GM12891 (cell line): ENCODE measurements at places on chromosomes 6 and 20.

- DNase-seq = peak; percentile 5
Observed at GRCh38 chr6:49551866-49552129, 1.3 kb downstream of the C6orf141 start.

DNA sequence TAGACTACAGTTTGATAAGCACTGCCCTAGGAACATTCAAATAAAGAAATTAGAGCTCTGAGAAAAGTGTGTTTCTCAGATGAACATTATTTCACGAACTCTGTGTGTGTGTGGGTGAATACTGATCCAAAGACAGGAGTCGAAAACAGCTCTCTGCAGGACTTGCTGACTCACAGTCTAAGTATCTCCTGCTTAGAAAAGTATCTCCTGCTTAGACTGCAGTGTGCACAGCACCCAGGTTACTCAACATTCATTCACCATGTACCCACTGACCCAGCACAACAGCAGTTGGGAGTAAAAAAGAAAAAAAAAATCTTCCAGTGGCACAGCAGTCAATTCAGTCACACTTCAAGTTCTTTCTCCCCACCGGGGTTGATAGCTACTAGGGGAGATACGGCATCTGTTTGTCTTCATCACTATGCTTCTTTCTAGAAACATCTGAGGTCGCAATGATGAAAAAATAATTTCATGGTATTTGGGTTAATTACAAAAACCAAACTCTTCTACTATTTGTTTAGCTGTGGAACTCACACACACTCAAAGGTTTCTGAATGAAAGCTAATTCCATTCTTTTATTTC, 48.0 kb downstream of the GCLC start:
- no peak for DNase-seq

GRCh38 chr6:170286246-170286933, 4.5 kb downstream of the DLL1 start:
- no peak for DNase-seq

GRCh38 chr20:23528867-23529431, 38.0 kb downstream of the CST8 start:
- DNase-seq = no peak

DNA sequence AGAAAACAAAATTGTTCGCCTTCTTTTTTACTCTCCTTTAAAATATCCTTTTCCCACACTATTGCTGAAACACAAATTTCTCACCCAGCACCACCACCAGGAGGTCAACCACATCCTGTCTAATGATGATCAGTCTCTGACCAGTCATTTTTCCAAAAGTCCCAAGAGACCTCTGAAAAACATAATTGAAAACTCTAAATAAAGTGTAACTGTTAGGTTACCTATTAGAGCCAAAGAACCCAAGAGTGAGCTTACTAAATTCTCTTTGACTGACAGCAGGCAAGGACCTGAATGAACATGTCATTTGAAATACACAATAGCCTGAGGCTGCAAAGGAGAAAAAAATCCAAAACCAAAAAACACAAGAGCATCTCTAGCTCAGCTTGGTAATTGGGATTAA, 735.4 kb downstream of the CBLN4 start:
- no peak for DNase-seq

GRCh38 chr6:167047554-167047953, 48.4 kb downstream of the CEP43 start:
- no peak for DNase-seq

- DNase-seq = no peak
Observed at GRCh38 chr6:31655349-31656237, at the start of gene APOM. Gene APOM (plus strand): TSS chr6:31655894. CDS start chr6:31655967, 73 bp downstream.

- DNase-seq = no peak
Observed at GRCh38 chr6:32794510-32794909, 22.3 kb downstream of the HLA-DOB start.

GRCh38 chr20:3164043-3164762, 4.5 kb upstream of the FASTKD5 start:
- DNase-seq = no peak

DNA sequence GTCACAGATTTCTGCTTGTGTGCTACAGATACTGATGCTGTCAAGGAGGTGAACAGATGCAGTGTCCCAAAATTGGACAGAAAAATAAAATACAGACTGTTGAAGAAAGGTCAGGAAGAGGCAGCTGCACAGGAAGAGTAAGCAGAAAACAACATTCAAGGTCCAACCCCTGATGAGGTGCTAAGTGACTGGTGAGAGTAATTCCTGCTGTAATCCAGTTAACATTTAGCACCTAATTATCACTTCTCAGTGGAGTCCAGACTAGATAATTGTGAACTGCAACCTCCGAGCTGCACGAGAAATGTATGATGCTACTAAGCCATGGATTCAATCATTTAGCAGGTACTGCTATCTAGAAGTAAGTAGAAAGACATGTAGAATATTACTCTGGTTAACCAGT, 36.3 kb upstream of the NRSN1 start:
- DNase-seq = no peak

GRCh38 chr6:162973151-162973872, 245.5 kb downstream of the PACRG start:
- no peak for DNase-seq

GRCh38 chr20:41390889-41391288, 24.3 kb upstream of the EMILIN3 start:
- no peak for DNase-seq

GRCh38 chr20:25014816-25015215, 22.3 kb upstream of the APMAP start:
- DNase-seq = no peak

DNA sequence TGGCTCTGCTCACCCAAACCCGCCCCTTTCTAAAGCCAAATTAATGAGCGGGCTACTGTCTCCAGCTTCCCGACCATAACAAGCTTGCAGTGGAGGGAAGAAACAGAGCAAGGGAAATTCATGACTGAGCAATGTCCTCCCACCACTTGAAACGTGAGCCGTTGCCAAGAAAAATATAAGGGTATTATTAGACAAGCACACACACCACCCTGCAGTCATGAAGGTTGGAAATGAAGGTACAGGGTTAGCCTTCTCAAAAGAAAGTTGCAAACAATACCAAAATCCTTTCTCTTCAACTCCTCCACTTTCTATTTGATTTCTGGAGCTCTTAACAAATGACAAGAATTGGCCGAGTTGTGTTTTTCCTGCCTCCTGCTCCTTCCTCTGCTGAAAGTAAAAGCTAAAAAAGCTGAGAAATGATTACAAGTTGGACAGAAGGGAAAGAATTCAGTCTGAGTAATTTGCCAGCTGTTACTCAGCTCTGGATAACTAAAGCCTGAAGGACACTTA, 151.1 kb upstream of the B3GAT2 start:
- DNase-seq = no peak

DNA sequence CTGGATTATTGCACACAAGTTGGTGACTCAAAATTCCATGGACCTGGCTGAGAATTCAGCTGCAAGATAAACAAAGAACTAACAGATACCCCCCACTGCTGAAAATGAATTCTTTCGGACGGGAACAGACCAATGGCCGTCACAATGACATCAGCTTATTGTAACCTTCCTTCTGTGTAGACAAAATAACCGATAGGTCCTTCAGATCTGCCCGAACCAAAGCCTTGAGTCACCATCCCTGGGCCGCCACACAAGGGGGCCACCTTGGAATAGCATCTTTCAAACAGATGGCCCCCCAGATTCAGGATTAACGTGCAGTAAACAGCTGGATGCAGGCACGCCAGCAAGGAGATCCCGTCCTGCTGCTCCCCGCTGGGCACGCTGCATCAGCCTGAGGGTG, 214.0 kb upstream of the EXOC2 start:
- DNase-seq = no peak

DNA sequence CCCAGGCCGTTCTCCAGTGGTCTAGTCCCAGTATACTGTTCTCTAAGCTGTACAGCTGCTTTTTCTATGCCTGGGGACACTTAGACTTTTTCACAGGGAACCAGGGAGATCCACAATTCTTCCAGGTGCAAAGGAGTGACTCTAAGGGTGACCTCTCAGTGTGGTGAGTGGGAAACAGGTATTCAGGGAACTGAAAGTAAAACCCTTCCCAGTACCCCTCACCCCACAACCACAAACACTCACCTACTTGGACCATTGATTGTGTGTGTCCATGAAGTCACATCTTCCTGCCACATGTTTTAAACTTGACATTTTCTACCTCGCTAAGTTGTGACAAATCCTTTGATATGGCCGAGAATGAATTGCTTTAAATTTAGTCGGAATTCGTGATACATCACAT, 183.6 kb downstream of the CLIC5 start:
- DNase-seq = no peak

DNA sequence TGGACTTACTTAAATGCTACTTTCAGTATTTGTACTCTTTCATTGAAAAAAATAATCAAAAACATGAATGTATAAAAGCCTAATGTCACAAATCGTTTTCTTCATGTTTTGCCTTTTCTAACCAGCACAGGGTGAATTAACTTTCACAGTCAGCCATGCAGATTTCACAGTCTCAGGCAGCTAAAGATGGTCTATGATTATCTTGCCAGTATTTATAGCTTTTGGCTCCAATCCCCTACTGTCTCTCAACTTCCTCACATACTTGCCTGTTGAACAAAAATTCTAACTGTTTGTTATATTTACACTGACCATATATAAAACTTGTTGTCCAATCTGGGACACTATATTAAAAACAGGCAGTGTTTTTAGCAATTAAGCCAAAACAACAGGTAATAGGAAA, 358.2 kb downstream of the ARHGAP18 start:
- no peak for DNase-seq

- no peak for DNase-seq
Observed at GRCh38 chr20:62233684-62234083, 4.6 kb upstream of the OSBPL2 start.

DNA sequence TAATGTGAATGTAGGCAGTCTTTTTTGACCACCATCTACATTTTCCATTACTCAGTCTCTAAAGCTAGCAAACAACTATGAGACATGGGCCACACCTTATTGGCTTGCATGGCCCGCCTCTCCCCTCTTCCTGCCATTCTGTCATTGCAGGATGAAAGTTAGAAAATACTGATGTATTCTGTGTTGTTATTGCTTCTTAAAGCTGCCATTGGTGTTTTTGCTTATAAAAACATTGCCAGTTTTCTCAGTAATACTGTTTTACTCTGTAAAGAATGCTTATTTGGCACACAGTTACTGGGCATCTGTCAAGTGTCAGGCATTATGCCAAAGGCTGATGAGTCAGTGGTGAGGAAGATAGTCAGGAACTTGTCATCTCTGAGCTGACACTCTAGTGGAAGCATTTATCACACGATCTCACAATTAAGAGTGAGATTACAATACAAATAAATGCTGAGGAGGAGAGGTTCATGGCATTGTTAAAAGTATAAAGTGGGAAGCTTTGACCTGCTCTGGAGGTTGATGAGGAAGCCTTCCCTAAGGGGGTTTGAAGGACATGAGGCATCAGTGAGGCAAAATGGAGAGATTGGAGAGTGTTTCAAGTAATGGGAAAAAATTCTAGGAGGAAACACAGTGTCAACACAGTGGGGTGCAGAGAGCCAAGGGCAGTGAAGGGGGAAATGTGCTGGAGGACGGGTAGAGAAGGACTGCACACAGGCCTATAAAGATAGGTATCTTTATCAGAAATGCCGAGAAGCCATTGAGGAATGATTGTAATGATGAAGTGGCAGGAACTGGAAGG, 14.7 kb downstream of the KLHL32 start:
- no peak for DNase-seq

DNA sequence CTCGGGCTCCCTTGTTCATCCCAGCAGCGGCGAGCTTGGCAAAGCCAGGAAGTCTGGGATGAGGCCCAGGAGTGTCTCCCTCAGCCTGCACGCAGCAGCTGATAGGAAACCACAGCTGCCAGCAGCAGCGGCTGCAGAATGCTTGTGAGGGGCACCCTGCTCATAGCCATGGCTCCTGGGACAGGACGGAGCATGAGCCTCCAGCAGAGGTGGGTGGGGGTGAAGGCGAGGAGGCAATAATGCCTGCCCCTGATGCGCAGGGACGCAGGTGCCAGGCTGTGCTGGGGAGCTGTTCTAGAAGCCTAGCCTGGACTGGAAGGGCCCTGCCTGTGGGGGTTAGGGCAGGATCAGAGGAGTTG, 157.9 kb downstream of the CD83 start:
- DNase-seq = no peak

- no peak for DNase-seq
Observed at GRCh38 chr6:43932259-43933147, 162.5 kb downstream of the VEGFA start.

GRCh38 chr6:81309811-81310210, 442.7 kb downstream of the TENT5A start:
- no peak for DNase-seq

DNA sequence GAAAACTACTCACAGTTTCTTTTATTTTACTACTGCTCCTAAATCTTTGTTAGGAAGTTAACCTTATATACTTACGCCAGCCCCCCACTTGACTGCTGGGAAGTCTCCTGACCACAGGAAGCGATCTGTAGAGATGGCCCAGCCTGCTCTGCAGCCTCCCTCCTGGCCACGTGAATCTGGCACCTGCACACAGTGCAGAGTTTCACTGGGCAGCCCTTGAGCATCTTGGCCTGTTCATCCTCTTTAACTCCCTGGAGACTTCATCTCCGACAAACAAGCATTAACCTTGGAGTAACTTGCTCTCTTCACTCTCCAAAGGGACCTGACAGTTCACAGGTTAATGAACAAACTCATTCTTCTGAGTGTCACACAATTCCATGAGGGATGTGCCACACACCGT, 294.1 kb downstream of the BTBD9 start:
- no peak for DNase-seq

DNA sequence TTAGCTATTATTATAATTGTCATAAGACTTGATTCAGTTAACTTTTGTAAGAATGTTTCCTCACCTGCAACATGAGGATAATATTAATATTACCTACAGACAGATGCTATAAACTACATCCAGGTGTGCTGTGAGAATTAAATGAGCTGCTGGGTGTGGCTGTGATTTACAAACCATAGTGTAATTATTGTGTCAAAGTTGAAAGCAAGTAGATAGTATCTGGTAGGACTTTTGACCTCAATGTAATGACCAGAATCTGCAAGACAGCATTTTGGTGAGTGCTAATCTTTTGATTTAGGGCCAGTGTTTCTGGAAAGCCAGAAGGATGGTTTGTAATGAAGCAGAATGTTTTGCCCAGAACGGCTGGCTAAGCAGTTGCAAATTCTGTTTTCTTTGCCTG, 162.5 kb downstream of the TRMT11 start:
- DNase-seq = no peak

GRCh38 chr20:16222859-16223411, 350.3 kb downstream of the KIF16B start:
- DNase-seq = no peak

- peak; percentile 25 for DNase-seq
Observed at GRCh38 chr20:4091490-4092479, 76.4 kb upstream of the RNF24 start.

DNA sequence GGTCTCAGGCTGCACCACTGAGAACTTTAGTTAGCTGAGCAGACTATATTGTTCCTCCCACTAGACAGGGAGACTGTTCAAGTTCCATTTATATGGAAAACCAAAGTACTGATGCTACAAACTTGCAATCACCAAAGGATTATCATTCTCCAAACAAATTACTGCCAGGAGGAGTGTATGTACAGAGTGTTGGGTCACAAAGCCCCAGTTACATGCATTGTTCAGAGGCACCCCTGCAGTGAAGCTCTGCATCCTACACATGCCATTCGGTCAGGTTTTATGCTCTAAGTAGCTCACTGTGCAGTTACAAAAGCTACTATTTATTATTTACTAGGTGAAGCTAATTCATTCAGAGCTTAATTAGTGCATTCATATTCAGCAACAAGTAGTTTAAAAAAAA, 75.8 kb downstream of the SMLR1 start:
- no peak for DNase-seq
